Fibroblast of villous mesenchyme (primary cell): ENCODE measurements at places on chromosomes 6 and 20.

DNA sequence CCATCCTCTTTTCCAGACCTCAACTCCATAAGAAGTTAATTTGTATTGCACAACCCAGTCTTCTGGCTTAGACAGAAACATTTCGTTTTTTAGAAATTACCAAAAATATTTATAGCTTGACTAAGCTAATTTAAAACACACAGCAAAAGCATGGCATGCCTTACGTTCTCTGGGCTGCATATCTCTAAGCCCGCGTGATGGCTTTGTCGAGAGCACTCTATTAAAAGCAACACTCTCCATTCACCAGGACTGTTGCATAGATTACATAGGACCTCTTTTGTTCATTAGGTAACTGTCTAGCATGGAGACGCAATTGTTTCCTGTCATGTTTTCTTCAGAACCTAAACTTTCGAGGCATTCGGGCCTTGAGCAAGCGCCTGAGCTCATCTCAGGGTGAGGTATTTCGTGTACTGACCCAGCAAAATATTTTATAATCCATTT, 104.5 kb downstream of the IBTK start:
- DNase-seq = peak; percentile 79

GRCh38 chr20:52793339-52793963, 178.7 kb upstream of the TSHZ2 start:
- no peak for DNase-seq

DNA sequence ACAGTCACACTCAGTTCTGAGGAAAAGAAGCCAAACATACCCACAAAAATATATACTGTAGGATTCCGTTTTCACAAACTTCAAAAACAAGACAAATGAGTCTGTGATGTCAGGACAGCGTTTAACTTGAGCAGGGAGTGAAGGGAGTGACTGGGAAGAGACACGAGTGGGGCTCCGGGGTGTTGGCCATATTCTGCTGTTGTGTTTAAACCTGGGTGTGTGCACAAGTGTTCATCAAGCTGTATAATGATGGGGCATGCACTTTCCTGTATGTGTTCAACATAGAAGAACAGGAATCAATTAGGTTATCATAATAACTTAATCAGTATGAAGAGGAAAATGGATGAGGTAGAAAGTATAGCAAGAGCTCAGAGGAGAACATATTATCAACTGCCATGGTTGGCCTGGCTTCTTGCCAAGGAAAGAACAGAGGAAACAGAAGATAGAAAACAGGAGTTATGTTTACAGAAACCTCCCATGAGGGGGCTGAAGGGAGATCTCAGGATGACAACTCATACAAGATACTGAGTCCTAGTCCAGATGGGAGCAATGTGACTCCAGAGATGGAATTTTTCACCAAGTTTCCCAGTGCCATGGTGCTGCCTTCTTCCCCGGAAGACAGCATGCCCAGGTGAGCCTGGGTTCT, 15.1 kb upstream of the AFDN start:
- no peak for DNase-seq

- no peak for DNase-seq
Measured at GRCh38 chr6:98639089-98639635, 195.2 kb upstream of the POU3F2 start.

- no peak for DNase-seq
Measured at GRCh38 chr6:168349718-168350210, 30.2 kb upstream of the DACT2 start.

DNA sequence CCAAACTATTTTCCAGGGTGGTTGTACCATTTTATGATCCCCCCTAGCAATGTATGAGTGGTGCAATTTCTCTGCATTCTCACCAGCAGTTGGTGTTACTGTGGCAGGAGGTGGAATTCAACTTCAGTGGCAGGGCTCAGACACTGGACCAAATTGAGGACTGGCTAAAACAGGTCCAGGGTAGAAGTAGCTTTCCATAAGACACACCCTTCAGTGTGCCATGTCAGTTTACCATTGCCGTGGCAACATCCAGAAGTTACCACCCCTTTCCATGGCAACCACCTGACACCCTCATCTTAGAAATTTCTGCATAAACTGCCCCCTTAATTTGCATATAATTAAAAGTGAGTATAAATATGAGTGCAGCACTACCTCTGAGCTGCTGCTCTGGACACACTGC, 180.7 kb upstream of the GGTLC1 start:
- no peak for DNase-seq

DNA sequence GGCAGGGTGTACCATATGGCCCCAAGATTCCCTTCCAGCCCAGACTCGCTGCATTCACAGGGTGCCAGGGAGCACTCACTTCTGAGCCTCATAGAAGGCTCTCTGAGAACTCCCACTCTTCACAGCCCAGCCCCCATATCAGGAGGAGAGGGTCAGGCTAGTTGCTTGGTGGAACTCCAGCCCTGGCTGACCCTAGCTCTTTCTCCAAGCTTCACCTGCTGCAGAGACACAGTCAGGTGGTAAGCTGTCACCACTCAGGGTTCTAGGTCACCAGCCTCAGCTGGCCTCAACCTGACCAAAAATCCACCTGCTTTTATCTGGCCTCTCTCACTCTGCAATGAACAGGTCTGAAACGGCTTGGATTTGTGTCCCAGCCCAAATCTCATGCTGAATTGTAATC, 162.7 kb upstream of the MLN start:
- DNase-seq = no peak

GRCh38 chr20:47989957-47990356, 204.7 kb upstream of the SULF2 start:
- DNase-seq = no peak

GRCh38 chr6:163708466-163708865, 293.9 kb downstream of the QKI start:
- DNase-seq = no peak

DNA sequence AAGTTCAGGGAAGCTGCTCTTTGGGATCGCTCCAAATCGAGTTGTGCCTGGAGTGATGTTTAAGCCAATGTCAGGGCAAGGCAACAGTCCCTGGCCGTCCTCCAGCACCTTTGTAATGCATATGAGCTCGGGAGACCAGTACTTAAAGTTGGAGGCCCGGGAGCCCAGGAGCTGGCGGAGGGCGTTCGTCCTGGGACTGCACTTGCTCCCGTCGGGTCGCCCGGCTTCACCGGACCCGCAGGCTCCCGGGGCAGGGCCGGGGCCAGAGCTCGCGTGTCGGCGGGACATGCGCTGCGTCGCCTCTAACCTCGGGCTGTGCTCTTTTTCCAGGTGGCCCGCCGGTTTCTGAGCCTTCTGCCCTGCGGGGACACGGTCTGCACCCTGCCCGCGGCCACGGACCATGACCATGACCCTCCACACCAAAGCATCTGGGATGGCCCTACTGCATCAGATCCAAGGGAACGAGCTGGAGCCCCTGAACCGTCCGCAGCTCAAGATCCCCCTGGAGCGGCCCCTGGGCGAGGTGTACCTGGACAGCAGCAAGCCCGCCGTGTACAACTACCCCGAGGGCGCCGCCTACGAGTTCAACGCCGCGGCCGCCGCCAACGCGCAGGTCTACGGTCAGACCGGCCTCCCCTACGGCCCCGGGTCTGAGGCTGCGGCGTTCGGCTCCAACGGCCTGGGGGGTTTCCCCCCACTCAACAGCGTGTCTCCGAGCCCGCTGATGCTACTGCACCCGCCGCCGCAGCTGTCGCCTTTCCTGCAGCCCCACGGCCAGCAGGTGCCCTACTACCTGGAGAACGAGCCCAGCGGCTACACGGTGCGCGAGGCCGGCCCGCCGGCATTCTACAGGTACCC, at the start of gene ESR1:
ESR1 (plus strand) TSS at position 170 of the 858 bp plus-strand sequence; CDS start at position 401, 231 bp downstream.
- no peak for DNase-seq

DNA sequence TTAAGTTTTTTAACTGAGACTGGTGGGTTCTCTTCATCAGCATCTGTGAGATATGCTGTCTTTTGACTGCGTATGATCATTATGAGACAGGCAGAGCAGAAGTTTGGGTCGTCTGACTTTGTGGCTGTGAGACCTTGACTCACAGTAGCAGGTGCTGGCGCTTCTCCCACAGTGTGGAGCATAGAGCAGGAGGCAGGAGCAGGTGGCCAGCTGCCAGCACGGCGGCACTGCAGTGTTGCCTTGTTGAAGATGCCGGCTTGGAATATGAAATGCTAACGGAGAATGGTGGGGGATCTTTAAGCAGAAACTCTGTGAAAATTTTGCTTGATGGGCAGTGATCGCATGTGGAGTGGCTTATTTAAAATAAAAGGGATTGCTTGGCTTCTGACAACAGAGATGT, 105.0 kb downstream of the TIAM2 start:
- no peak for DNase-seq

- DNase-seq = no peak
Measured at GRCh38 chr20:24506146-24506545, 36.7 kb downstream of the SYNDIG1 start.

GRCh38 chr6:11738661-11739375, 39.8 kb downstream of the ADTRP start:
- DNase-seq = no peak

DNA sequence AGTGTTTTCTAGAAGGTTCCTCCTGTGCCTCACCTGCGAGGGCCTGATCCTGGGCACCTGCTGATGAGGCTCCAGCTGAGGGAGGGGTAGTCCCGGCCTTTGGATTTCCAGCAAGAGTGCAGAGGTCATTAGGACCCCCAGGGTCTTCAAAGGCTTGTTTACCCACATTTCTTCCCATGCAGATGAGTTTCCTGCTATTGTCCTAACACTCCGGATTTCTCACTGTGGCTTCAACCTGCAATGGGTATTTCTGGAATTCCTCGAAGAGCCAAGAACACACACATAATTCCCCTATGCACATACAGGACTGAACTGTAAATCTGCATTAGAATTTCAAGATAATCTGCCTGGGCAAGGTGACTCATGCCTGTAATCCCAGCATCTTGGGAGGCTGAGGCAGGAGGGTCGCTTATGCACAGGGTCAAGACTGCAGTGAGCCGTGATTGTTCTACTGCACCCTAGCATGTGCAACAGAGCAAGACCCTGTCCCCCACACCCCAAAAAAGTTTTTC, 53.9 kb downstream of the ADNP start:
- no peak for DNase-seq

GRCh38 chr6:47027315-47027714, 14.8 kb downstream of the ADGRF1 start:
- no peak for DNase-seq

GRCh38 chr6:139942331-139942730, 567.9 kb upstream of the CITED2 start:
- peak; percentile 59 for DNase-seq

- DNase-seq = peak; percentile 77
Measured at GRCh38 chr6:132227904-132228303, 173.4 kb downstream of the MOXD1 start.

DNA sequence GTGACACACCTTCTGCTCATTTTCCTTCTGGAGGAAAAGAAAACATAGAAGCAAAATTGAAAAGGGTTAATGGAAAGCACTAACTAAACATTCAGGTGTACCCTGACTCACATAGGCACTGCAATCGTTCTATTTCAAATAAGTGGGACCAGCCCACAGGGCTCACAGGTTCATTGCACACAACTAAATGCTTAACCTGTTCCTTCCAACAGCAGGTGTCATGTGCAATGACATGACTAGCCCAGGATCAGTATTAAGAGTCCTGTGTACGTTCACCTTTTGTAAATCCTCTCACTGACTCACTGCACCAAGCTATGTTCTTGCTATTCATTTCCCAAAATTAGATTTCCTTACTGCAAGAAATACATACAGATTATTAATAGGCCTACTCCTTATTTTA, 151.3 kb downstream of the GMPR start:
- DNase-seq = no peak

- peak; percentile 32 for DNase-seq
Measured at GRCh38 chr6:53436526-53437303, 88.0 kb upstream of the ELOVL5 start.

DNA sequence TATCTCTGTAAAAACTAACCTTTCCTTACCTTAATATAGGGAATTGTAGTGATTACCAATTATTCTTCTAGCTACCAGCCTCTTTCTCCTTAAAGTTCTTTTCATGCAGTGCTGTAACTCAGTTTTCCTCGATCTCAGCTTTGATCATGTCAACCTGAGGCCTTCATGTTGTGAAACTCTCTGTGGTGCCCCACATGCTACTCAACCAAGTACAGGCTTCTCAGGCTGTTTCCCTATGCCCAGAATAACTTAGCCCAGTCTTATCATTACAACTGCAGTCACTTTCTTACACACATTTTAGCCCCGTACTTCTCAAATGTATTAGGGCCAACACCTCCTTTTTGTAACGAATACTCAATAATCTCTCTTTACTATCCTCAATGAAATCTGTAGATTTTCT, 90.1 kb upstream of the SUPT3H start:
- no peak for DNase-seq

DNA sequence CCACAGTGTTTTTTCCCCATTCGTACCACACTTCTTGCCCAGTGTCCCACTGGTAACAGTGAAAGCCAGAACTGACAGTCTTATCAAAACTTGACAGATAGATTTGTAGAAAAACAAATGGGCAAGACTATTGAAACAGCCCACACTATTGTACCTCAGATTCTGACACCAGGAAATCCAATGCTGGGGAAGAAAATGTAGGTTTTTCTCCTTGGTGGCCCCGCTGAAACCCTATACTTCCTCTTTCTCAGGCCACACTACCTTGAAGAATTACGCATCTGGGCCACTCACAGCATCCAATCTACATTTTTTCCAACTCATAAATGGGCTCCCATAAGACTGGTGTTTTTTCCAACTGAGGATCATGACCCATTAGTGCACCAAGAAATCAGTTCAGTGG, 90.9 kb upstream of the HDDC2 start:
- no peak for DNase-seq

DNA sequence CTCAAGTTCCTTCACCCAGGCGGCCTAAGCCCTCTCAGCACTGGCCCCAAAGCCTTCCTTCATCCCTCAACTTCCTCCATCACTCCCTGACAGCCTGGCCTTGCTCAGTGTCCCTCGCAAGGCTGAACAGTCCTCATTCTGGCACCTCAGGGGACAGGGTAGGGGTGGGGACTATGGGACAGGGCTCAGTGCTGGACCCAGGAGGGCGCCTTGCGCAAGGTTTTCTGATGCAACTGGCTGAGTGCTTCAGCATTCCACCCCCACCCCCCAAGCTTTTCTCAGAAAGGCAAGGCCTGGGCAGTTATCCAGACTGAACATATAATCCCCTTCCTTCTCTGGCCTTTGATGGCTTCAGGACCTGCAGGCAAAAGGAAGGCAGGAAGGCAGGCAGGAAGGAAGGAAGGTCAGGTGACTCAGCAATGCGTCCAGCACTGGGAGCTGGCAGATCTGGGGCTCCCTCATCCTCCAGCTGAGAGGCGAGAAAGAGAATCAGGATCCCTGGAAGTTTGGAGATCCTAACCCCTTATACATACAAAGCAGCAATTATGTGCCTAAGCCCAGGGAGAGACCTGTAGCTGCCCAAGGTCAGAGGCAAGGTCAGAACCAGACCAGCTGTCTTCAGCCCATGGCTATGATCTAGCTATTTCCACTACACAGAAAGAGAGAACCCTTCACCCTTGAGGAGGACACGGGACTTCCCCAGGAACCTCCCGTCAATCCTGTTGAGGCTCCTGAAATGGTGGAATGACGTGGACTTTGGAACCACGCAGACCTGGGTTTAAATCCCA, 8.6 kb upstream of the TRIB3 start:
- peak; percentile 99 for DNase-seq

GRCh38 chr20:13858439-13858838, 73.6 kb downstream of the NDUFAF5 start:
- no peak for DNase-seq
